Endothelial cell of umbilical vein (primary cell): ENCODE measurements at places on chromosomes 3 and 15. TPM values are rescaled to one million over a fixed set of nuclear protein-coding genes. Genes with fewer than 3 reads are reported as not detected.

SPRED1 gene
- 10.7 and 16.4 TPM in 2 replicates for total RNA-seq

TLR9 gene
- 0.07 TPM in 1 of 2 replicates, not detected in the other for total RNA-seq

AHSG gene
- total RNA-seq: not detected in 2 replicates

IL17RB gene
- total RNA-seq: not detected in 2 replicates

CCR1 gene
- not detected in 2 replicates for total RNA-seq

NEK4 gene
- 20.8 and 24.0 TPM in 2 replicates for total RNA-seq

A4GNT gene
- not detected in 2 replicates for total RNA-seq

ANKRD34C gene
- total RNA-seq: not detected in 2 replicates

ZNF620 gene
- 3.6 and 4.0 TPM in 2 replicates for total RNA-seq

LRRC2 gene
- total RNA-seq: 0.39 and 0.73 TPM in 2 replicates

PLSCR2 gene
- not detected in 2 replicates for total RNA-seq

LOXL1 gene
- total RNA-seq: 5.2 and 9.2 TPM in 2 replicates

RRP9 gene
- 23.8 and 30.1 TPM in 2 replicates for total RNA-seq

HTR3E gene
- not detected in 2 replicates for total RNA-seq

MKRN2OS gene
- total RNA-seq: not detected in 2 replicates

LDHAL6B gene
- not detected in 2 replicates for total RNA-seq

HHATL gene
- total RNA-seq: not detected in 2 replicates

FOXL2 gene
- total RNA-seq: 0.12 TPM in 1 of 2 replicates, not detected in the other

PLA2G4B gene
- 4.0 and 5.6 TPM in 2 replicates for total RNA-seq

PAQR9 gene
- not detected in 2 replicates for total RNA-seq

C3orf22 gene
- total RNA-seq: not detected in 2 replicates

GOLGA8Q gene
- 1.1 and 1.4 TPM in 2 replicates for total RNA-seq

CCR9 gene
- not detected in 2 replicates for total RNA-seq

CXCR6 gene
- not detected in 2 replicates for total RNA-seq

ZDHHC19 gene
- total RNA-seq: not detected in 2 replicates

STXBP5L gene
- not detected in 2 replicates for total RNA-seq

IQCF6 gene
- total RNA-seq: not detected in 2 replicates

GOLGA8R gene
- total RNA-seq: 2.0 and 2.2 TPM in 2 replicates

RYR3 gene
- not detected in 2 replicates for total RNA-seq

ST8SIA2 gene
- total RNA-seq: 0.35 TPM in 1 of 2 replicates, not detected in the other

SKOR1 gene
- total RNA-seq: 0.09 and 0.15 TPM in 2 replicates

CHRNB4 gene
- not detected in 2 replicates for total RNA-seq

SAMD7 gene
- total RNA-seq: not detected in 2 replicates

KIF15 gene
- total RNA-seq: 20.9 and 21.6 TPM in 2 replicates

ADGRG7 gene
- not detected in 2 replicates for total RNA-seq

CCR3 gene
- total RNA-seq: not detected in 2 replicates

SCAP gene
- 53.6 and 59.0 TPM in 2 replicates for total RNA-seq

CEP19 gene
- 1.2 and 1.6 TPM in 2 replicates for total RNA-seq
